ENCODE measurements at places on chromosomes 11 and 22. TPM values are rescaled to one million over a fixed set of nuclear protein-coding genes. Genes with fewer than 3 reads are reported as not detected.

Gene IGLL1
- total RNA-seq: not detected

Gene GAB4
- not detected for total RNA-seq

Gene TSPAN18
- 33.0 TPM for total RNA-seq

GRCh38 chr11:102244681-102245409, 72.4 kb upstream of the BIRC3 start:
- no peak for DNase-seq

DNA sequence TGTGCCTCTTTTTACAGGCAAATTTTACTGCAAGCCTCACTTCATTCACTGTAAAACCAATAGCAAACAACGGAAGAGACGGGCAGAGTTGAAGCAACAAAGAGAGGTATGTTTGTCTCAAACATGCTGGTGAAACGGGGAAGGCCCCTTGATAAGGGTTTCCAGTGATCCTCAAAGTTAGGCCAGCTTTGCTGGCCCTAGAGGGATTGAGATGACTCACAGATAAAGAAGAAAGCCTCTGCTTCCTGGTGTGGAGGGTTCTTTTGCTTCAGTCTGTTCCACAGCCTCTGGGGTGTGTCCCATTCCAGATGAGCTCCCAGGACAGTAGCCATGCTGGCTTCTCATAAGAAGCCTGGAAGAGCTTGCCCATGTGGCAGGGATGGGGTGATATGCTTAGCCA, 118.9 kb upstream of the PARVA start:
- no peak for DNase-seq

DNA sequence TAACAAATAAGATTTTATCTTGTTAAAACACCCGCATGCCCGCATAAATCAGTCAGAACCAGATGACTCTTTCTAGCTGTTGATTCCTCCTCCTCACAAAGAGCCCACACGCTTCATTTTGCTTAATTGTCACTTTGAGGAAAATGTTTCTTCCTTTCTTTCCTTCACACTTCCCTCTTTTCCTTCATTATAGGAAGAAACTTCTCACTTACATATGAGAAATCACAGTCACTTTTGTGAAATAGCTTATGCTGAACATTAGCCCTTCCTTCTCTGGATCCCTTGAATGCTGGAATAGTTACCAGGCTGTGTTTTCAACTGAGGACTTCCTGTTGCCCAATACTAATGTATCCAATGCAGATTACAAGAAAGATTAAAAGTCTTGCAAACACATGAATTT, 5.8 kb downstream of the MS4A6E start:
- no peak for DNase-seq

GRCh38 chr11:12628314-12628713, 45.9 kb upstream of the TEAD1 start:
- DNase-seq: no peak

Gene APLNR
- 1.8 TPM for total RNA-seq

DNA sequence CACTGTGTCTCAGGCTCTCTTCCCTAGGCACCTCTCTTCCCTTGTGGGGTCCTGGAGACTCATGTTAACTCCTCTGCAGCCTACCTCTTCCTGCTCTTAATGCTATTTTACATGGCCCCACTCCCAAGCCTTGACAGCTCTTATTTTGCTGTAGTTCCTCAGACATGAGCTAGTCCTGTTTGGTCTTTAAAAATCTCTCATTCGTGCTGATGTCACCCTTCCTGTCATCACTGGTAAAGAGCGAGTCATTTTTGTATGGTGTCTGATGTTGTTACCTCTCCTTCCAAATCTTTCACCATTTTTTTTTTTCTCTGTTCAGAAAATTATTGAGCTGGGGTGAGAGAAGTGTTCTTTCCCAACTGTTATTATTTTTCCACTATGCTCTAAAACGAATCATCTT, 84.8 kb upstream of the ZBED5 start:
- no peak for DNase-seq

Gene TIMP3
- 6.3 TPM for total RNA-seq

DNA sequence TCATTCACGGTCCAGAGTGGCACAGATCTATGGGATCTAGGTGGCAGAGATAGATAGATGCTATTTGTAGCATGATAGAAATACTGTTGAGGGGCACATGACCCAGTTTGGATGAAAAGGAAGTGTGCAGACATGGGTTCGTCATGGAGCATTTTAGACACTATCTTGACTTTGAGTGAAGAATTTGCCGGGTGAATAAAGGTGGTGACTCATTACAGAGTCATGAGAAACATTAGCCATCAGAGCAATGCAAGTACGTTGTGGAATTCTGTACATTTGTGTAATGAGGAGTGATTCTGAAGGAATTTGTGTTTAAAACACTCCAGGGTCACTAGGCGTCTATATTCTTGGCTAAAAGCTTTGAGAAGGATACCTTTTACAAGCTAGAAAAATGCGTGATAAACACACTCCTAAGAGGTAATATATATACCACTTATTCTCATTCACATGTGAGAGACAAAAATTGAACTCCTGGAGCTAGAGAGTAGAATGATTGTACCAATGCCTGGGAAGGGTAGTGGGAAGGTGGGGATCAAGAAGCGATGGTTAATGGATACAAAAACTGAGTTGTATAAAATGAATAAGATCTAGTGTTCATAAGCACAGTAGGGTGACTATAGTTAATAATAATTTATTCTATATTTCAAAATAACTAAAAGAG, 593.7 kb upstream of the LUZP2 start:
- DNase-seq: no peak

DNA sequence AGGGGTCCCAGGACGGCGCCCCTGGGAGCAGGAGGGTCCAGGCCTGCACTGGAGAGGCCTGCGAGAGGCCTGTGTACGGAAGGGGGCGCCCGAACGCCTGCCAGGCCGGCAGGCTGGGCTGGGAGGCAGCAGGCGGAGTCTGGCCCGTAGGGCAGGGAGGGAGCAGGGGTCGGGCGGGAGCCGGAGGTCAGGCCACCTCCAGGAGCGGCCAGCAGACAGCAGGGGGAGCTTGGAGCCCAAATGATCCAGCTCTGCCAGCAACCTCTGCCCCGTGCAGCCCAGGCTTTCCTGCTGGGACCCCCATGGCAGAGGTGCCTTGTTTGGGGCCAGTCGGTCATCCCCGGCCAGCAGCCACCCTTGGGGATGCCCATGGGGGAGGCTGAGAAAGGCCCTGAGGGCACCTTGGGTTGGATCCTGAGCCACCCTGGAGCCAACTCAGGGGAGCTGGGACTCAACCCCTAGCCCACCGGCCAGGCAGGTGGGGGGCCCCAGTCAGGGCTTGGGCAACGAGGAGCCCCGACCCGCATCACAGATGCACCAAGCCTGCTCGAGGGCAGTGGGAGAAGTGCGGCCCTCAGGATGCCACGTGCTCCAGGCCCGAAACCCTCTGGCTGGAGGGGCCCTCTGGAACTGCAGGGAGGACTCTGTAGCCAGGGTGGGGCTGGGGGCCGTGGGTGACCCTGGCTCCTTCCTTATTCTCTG, 9.6 kb upstream of the SYT8 start:
- peak; percentile 96 for DNase-seq

GRCh38 chr11:77083566-77084245, 16.9 kb downstream of the CAPN5 start:
- no peak for DNase-seq

DNA sequence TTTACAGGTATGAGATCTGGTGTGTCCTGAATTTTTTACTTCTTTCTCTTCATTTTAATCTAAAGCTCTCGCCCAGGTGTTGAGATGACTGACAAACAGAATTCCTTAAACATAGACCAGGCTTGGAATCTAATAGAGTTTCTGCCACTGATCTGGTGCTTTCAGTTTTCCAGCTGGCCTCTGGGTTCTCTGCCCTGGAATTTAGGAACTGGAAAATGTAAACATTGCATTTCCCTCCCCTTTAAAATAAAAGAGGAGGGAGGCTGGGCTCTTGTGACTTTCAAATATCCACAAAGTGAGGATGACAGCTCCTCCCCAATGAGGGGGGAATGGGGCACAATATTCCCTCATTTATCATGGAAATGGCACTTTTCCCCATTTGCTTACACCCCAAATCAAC, 5.0 kb downstream of the PAMR1 start:
- no peak for DNase-seq

GRCh38 chr11:77647654-77648305, 10.2 kb upstream of the CLNS1A start:
- no peak for DNase-seq

DNA sequence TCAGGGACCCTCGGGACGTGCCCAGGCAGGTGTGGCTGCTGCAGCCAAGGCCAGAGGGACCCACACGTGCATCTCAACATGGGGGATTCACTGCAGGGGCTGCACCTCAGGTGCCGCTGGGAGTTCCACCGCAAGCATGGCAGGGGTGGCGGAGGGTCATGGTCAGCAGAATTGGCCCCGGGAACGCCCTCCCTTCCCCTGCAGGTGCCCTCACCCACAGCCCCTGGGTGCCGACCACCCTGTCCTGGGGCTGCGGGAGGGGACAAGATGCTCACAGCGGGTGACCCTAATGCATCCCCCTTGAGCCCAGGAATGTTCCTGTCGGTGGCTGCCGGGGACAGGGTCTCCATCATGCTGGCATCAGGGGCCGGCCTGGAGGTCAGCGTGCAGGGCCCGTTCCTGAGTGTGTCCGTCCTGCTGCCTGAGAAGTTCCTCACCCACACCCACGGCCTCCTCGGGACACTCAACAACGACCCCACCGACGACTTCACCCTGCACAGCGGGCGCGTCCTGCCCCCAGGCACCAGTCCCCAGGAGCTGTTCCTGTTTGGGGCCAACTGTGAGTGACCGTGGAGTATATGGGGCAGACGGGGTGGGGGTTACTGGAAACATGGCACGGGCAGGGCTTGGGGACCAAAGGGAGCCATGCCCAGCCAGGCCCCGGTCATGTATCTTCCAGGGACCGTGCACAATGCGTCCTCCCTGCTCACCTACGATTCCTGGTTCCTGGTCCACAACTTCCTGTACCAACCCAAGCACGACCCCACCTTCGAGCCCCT, 5.8 kb downstream of the SUSD2 start:
- no peak for DNase-seq

Gene DKK3
- total RNA-seq: 23.9 TPM

Gene CDON
- 50.5 TPM for total RNA-seq

- no peak for DNase-seq
These were observed 10.6 kb downstream of the SPTBN2 start for GRCh38 chr11:66718320-66718971.

- DNase-seq: peak; percentile 73
These were observed 939 bp downstream of the ALX4 start for GRCh38 chr11:44308923-44309477.

Gene RFPL2
- 1.8 TPM for total RNA-seq

Gene SMIM35
- not detected for total RNA-seq

Gene REXO2
- total RNA-seq: 51.6 TPM

Gene DNAJB7
- not detected for total RNA-seq

GRCh38 chr11:85948884-85949283, 93.7 kb downstream of the CCDC83 start:
- DNase-seq: no peak

- no peak for DNase-seq
These were observed 61.8 kb upstream of the ADA2 start for GRCh38 chr22:17281026-17281425.

DNA sequence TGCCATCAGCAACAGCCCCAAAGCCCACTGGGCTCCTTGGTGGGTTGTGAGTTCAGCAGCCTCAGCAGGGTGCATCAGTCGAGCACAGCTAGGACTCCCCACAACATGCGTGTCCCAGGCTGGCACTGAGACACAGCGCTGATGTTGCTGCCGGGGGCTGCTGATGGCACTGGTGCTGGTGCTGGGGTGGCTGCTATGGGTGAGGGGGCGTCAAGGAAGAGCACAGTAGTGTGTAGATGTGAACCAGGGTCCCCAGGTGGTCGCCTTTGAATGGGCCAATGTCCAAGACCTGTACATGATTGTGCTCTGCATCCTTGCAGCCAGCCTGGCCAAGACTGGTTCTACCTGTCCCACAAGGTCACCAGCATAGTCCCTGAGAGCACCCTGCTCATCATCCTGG, 121.3 kb upstream of the SERPIND1 start:
- no peak for DNase-seq

Gene FOLR1
- total RNA-seq: 9.6 TPM

DNA sequence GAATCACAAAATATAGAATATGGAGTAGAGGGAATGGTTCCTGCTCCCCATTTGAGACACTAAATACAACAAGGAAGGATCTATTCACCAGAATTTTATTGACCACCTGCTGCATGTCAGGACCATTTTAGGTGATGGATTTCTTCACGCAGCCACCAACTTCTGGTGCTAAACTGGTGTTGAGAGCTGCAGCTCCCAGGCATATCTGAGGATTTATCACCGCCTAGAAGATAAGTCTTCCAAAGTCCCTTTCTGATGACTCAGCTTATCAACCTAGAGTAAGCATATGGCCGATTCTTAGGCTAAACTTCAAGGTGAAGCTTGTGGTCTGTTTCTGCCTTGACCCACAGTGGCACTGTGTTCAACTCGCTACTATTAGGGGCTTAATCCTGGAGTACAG, 6.7 kb downstream of the DDI1 start:
- no peak for DNase-seq

Gene FADD
- total RNA-seq: 33.6 TPM

DNA sequence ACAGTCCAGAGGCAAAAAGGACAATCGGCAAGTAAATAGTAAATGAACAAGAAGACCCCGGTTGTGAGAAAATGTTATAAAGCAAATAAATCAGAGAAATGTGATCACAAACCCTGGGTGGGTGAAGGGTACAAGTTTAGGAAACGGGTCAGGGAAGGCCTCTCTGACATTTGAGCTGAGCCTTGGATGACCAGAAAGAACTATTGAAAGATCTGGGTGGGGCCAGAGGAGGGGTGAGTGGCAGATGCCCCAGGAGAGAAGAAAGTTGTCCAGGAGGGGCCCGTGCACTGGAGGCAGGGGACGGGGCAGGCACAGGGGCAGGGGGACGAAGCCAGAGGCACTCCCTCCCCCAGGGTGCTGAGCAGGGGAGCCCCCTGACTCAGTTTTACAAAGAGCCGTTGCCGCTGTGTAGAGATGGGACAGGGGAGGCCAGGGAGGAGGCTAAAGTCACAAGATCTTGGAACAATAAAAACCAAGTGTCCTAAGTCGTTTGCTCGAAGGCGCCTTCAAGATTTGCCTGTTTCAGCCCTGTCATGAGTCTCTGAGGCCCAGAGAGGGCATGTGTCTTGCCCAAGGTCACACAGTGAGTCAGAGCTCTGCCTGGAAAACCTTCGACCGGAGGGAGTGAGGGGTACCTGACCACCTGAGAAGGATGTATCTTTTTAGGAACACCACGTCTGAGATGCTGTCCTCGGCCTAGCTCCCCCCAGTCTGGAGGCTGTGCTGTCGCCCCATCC, 10.8 kb upstream of the PDGFB start:
- no peak for DNase-seq

Gene MFRP
- total RNA-seq: not detected

DNA sequence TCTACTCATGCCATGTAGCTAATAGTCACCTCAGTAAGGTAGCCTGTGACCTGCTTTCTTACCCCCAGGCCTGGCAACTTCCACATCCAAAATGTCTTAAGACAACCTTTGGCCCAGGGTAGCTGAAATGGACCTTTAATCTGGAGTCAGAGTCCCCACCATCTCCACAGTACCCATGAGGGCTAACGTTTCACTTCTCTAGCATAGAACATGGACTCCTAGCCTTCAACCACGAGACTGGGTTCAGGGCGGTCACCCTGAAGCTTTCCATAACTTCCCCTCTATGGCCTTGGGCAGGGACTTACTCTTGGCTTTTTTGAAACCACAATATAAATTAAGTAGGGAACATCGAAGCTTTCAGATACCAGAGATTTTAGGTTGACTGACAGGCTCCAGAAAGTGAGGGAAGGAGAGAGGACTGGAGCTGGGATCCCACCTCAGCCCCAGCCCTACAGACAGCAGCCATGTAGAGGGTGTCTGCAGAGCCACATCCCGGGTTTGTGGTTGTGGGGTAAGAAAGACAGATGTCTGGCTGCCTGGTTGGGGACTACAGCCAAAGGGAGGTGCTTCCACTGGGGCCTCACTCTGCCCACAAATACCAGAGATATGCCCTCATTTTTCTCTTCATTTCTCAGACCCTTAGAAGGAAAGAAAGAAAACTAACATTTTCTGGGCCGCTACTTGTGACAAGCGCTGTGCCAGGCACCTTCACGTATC, 2.6 kb downstream of the TBC1D10A start:
- DNase-seq: no peak

Measured in neural progenitor cell (in vitro differentiated cells).